ENCODE measurements at places on chromosomes 12 and 14.

DNA sequence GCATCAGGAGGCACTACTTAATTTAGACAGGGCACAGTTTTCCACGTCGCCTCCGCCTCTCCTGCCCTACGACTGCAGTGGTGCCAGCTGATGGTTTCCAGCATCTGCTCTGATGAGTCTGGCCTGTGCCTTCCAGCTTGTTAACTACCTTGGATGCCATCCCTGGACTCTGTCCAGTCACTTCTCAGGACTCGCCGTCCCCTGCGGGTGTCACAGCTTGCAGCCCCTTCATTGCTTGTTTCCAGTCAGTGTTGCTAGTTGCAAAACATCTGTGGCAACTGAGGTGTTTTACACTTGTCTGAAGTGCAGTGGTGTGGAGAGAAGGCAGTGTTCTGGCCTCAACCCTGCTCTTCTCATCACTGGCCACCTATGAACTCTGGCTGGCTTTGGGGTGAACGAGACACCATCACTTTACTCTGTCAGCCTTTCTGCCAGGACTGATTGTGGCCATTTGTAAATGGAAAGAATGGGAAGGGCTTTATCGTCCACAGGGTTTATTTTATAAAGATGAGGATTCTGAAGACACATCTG is 8.3 kb downstream of the ADGRD1 start:
- no peak for DNase-seq

DNA sequence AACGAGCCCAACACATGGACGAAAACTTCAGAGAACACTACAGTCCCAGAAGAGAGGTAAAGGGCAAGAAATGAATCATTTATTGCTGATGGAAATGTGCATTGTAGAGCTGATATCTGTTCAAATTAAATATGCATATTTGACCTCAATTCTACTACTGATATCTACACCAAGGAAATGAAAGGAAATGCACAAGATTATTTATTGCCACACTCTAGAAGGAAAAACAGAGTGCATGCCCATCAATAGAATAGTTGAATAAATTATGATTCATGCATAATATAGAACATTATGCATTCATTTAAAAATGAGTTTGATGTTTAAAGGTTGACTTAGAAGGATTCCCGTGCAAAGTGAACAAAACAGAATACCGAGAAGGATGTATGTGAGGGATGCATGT is 15.6 kb upstream of the NUP107 start:
- no peak for DNase-seq

- no peak for DNase-seq
Observed at GRCh38 chr14:43165651-43166050, 1341.4 kb downstream of the FSCB start.

DNA sequence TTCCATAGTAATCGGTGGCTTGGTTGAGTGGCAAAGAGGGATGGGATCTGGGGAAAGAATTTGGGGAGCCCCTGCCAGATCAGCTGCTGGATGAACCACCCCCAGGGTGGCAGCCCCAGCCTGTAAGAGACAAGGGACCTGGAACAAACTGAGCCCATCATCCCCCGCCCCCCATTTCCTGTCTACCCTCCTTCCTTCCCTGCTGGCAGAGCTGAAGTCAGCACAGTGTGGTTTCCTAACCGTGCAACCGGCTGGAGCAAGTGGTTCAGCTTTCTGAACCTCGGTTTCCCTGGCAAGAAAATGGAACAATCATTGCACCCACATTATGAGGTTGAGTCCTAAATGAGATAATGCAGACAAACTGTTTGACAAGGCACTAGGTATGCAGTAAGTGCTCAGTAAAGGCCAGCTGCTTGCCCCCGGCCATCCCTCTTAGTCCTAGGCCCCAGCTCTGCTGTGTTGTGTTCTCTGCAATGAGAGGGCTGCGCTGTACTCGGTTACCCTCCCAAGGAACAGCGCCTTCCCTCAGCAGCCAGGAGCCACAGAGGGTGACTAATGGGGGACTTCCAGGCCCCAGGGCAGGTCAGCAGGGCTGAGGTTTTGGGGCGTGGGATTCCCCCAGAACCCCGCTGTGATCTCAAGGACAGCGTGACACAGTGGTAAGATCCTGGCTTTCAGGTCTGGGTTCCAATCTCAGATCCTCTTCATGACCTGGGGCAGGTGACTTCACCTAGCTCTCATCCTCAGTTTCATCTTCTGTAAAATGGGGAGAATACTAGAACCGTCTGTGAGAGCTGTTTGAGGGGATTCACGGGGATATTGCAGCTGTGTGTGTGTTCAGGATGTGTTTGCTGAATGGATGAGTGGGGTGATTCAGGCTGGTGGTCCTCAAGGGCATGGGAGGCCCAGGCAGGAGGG is 16.5 kb downstream of the SELPLG start:
- DNase-seq: no peak

DNA sequence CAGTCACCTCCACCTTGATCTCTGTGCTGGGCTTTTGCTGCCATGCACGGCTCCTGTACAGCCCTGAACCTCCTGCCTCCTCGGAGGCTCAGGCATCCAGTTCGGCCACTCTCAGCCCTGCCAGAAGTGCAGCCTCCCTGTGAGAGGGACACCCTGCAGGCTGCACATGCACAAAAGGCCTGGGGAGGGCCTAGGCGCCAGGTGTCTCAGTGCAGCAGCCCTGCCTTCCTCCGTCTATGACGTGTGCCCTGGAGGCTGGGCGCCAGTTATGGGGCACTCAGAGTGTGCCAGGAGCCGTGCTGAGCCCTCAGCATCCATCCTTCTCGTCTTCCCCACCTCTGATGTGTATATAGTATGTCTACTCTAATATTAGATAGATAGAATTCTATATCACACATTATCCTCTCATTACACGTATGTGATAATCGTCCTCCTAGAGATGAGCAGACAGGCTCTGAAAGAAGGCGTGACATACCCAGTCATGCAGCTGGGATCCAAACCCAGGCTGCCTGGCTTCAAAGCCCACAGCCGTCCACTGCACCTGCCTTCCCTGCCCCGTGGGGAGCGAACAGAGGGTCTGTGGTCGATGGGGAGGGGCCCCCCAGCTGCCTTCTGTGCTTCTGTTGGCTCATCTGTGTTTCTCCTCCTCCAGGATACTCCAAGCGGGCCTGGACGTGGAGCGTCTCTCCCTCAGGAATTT is 101.1 kb downstream of the B4GALNT3 start:
- no peak for DNase-seq
